ENCODE measurements at places on chromosomes 1 and 21. TPM values are rescaled to one million over a fixed set of nuclear protein-coding genes. Genes with fewer than 3 reads are reported as not detected.
A peak's percentile ranks its signal among the peaks of the same experiment; 100 is the strongest.

DNA sequence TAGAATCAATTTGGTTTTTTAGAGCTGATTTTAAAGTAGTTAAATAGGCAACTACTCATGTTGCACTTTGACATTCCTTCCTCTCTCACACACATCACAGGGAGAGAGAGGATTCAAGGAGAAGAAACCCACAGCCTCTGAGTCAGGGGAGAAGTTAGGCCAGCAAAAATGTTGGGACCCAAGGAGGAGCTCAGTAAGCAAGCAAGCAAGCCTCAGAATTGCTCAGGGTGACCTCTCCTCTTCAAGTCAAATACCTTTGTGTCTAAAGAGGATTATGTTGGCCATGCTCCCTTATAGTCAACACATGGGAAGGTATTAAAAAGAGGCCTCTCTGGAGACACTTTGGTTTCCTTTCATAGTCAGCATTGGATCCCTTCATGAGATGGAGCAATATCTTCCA is 80.5 kb upstream of the WARS2 start:
- no peak for DNase-seq

DNA sequence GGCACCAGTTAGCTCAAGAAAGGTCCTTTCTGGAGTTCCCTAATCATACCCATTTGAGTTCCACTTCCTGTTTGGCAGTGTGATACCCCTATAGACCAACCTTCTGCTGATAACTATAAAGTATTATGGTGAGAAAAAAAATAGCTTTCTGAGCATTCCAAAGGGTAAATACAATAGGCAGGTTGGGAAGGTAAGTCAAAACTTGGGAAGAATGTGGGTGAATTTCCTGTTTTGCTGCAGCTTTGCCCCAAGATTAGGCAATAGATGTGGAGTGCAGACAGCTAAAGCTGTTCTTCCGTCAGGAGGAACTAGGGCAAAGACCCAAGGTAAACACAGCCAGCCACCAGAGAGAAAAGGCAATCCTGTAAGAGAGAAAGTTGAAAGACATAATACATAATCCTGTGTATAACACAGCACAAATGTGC is 49.9 kb upstream of the GUCA2A start:
- no peak for DNase-seq

DNA sequence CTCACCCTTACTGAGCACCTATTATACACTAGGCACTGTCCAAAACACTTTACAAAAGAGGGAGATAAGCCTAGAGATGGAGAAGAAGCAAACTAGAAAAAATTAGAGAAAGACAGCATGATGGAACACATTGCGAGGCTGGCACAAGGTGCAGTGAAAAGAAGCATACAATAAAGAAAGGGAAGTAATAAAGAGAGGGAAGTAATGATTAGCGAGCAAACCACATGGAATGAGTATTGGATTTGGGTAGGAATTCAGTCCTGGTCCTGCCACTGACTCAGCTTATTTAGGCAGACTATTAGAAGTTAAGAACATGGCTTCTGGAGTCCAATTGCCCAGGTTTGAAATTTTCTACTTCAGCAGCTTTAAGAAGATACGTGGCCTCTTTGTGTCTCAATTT is 32.6 kb upstream of the FNBP1L start:
- no peak for DNase-seq

- no peak for DNase-seq
Measured at GRCh38 chr1:13461977-13462376, 51.7 kb downstream of the PRAMEF20 start.

DNA sequence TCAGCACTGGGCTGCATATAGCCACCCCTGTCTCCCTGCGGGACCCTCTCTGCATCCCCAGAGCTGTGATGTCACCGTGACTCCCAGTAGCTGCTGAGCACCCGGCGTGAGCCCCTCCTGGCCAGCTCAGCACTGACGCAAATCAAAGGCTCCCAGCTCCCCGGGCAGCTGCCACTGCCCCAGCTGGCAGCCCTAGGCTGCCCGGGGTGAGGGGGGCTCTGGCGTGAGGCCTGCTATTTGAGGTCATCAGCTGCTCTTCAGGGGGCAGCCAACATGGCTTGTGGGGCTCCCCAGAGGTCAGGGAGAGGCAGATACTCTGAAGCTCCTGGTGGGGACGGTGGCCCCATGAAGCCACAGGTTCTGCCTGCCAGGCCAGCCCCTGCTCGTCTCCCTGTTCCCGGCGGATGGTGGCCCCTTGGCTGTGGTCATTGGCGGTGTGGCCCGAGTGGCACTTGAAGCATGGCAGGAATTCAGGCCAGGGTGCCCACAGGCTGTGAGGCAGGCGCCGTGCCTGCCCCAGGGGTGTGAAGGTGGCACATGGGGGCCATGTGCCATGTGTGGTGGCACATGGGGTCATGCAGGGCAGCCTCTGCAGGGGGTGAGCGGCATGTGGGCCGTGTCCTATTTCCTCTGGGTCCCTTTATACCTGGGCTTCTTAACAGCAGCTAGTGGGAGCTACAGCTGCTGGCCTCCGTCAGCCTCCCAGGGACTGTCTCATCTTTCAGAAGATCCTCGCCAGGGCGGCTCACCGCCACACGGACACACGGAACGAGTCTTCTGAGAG is 85.4 kb downstream of the SIK1 start:
- DNase-seq: no peak

DNA sequence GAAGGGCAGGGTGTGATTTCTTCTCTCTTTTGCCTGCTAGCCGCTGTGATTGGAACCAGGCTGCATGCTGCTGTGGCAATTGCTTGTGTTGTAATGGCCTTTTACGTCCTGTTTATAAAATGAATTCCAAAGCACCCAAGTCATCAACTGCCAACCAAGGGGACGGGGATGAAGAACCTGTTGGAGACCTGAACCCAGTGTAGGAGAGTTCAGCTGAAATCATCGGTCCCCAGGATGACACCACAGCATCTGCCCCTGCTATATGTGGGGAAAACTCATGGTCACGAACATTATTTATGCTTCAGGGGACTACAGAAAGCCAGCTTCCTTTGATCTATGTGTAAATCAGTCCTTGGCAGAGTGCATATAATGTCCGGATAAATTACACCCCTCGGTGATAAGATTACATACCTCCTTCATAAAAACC is 3.8 kb downstream of the TMEM167B start:
- DNase-seq: no peak

GRCh38 chr21:35266546-35266945 is 217.4 kb upstream of the RUNX1 start:
- no peak for DNase-seq

DNA sequence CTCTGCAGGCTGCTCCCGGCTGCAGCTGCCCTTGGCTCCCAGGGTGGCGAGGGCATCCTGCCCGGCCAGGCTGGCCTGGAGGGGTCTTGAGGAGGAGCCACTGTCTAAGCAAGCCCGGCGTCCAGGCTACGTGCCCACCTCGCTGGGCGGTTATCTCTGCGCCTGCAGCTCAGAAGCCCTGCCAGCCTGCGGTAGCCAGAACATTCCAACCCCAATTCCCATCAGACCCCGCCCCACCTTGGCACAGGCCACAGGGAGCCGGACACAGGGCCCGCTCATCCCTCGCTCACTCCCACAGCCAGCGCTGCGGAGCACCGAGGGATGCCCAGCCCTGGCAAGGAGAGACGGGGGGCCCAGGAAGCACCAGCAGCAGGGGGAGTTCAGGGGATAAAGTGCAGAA is 53.9 kb downstream of the MEGF6 start:
- DNase-seq: no peak

- DNase-seq: peak; percentile 77
Measured at GRCh38 chr1:156583821-156584622, 4.5 kb downstream of the TTC24 start.

- DNase-seq: no peak
Measured at GRCh38 chr21:27681841-27682240, 715.0 kb upstream of the ADAMTS5 start.

GRCh38 chr1:199901341-199901740 is 126.2 kb upstream of the NR5A2 start:
- DNase-seq: no peak

GRCh38 chr1:167043752-167044488 is 46.3 kb downstream of the GPA33 start:
- DNase-seq: no peak

- no peak for DNase-seq
Measured at GRCh38 chr1:164675342-164675904, 116.4 kb downstream of the PBX1 start.

DNA sequence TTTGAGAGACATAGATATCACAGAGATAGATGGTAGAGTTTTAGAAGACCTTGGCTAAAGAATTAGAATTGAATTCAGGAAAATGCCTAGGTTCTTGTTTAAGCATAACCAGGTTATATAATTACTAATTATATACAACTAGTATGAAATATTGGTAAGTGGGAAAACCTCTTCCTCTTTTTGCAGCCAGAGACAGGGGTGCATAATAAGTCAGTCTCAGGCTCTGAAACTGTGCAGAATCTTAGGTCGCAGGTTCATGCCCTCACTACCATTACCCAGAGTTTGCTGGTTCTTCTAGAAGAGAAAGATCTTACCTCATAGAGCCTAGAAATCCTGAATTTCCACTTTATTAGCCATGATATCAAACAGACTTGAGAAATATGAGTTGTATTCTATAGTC is 183.3 kb downstream of the NEK7 start:
- DNase-seq: no peak

DNA sequence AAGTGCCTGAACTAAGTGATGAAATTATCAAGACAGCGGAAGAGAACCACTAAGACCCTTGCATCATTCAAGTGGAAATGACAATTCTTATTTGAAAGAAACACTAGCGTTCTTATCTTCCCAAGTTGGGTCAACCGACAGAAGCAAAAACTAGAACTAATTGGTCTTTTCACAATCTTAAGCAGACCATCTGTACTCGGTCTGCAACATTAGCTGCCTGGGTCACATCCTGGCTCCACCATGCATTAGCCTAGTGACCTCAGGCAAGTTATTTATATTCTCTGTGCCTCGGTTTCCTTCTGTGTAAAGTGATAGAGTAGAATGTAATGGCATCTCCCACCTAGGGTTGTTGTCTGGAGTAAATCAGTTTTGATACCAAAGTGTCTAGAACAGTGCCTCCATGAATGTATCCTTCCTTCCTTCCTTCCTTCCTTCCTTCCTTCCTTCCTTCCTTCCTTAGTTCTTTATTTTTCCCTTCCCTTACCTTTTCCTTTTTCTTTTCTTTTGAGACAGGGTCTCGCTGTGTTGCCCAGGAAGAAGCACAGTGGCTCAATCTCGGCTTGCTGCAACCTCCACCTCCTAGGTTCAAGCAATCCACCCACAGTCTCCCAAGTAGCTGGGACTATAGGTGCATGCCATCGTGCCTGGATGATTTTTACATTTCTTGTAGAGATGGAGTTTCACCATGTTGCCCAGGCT is 6.0 kb downstream of the COLGALT2 start:
- DNase-seq: no peak

DNA sequence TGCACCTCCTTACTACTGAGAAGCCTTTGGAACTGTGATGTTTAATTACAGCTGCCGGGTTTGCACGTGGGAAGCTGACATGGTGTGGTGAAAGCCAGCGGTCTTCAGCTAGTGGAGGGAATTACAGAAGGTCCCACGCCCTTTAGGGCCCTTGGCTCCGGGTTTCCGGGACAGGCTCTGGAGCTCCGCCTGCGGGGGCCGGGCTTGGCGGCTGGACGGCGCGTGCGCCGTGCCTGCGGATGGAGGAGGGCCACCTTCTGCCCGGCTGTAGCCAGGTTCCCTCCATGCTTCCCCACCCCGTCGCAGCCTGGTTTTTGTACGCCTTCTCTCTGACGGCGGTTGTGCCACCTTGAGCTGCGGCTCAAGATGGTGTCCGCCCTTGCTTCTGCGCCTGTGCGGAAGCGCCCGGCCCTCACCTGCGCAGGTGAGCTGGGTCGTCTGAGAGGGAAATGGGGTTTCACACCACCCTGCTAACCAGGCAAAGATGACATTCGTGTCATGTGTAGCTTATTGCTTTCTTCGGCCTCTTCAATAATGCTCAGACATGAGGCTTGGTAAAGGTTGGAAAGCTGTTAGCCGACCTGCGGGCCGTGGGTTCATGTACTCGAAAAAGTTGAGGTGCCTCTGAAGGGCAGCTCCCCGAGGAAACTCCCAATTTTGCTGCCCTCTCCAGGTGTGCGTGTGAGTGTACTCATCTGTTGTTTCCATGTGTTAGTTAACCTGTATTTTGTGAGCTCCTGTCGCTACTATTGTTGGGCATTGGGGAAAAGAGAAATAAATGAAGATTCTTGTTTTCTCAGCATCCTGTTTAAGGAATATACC is 36.6 kb upstream of the OPRD1 start:
- peak; percentile 36 for DNase-seq

DNA sequence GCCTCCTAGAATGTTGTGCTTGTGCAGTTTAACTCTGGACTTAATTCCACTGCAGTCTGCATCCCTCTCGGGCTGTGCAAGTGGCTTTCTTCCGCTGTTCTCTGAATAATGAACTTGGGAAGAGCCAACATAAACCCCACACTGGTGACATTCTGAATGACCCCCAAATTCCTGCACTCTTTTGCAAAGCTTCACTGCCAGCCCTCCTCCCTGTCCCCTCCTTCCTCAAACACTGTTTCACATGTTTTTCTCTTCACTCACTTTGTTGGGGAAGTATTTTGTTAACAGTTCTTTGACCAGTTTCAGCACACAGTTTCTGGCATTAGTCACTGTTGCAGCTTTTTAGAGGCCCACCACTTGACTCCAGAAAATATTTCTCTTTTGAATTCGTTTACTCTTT is 39.7 kb downstream of the GNG12 start:
- no peak for DNase-seq

DNA sequence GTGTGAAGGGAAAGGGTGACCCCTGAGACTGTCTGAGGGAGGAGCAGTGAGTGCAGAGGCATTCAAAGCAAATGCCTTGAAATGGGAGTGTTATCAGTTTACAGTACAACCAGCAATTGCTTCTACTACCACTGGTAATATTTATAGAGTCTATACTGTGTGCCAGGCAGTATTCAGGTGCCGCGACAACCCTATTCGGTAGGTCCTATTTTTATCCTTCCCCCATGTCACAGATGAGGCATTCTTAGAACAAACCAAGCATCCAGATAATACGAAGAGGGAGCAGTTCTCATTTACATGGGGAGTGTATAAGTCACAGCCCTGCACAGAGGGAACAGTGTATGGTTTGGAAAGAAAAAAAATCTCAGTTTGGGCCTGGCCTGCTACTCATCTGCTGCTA is 18.3 kb downstream of the ROR1 start:
- no peak for DNase-seq

DNA sequence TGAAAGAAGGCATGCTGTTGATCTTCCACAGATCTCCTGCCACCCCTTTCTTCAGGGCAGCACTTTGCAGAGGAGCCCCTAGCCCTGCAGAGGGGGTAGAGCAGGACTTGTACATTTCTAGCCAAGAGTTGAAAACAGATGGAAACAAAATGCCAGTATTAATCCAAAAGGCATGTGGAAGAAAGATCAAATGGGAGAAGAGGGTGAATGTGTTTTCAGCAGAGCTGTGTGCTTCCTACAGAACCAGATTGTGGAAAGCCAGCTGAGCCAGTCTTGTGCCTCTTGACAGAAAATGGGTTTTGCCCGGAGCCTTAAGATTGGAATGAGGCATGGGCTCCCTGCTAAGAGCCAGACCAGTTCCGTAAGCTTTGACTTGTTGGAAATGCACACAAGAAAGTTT is 105.2 kb upstream of the TSPAN2 start:
- no peak for DNase-seq

The GJA9 gene
- not detected for total RNA-seq

The GABPB2 gene
- total RNA-seq: 15.0 TPM

The UBASH3A gene
- not detected for total RNA-seq

The TCHHL1 gene
- total RNA-seq: not detected

The RHD gene
- not detected for total RNA-seq

The BMP8B gene
- 2.0 TPM for total RNA-seq
